ENCODE measurements at places on chromosomes 13 and 19. TPM values are rescaled to one million over a fixed set of nuclear protein-coding genes. Genes with fewer than 3 reads are reported as not detected.

DNA sequence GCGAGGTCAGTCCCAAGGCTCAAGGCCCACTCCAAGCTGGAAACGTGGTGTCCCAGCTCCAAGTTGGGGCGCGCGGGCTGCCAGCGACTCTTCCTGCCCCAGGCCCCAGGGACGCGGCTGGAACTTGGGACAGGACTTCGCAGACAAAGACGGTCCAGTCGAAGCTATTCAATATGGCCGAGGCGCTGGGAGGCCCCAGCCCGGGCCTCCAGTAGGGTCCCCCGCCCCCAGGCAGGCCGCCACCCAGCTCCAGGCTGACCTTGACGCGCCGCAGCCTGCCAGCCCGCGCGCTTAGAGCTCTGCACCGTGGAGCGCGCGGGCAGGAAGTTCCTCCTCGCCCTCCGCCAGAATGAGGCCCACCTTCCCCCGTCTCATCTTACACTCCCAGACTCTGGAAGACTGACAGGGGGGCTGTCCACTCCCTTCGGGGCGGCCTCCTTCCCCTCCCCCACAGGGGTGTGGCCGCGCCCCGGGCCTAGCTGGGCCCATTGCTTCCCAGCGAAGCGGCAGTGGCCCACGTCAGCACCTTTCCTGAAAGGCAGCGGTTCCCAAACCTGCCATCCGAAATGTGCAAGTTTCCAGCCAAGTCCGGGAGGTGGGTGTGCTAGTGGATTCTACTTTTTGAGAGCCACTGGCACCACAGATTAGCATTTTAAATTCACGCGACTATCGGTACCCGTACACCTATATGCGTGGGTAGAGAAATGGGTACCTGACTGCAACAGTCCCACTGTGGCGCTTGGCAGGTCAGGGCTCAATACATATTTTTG lies at the start of gene CCDC8:
Gene CCDC8 (minus strand): TSS at position 303 of the 770 bp plus-strand sequence. CDS start 754 bp downstream, outside the sequence.
- H3K27me3 ChIP-seq: peaks cover 12% of the 10 kb centered on the region
- H3K4me1 ChIP-seq: peaks cover 3% of the 10 kb centered on the region
- 0 out of 2 replicates have a peak, but pooled peaks cover 2% of the 10 kb centered on the region for H3K36me3 ChIP-seq
- peak within 1 kb of the TSS; percentile 13 for H3K27ac ChIP-seq

GRCh38 chr13:55199134-55199533 lies 1941.6 kb upstream of the PRR20A start:
- DNase-seq: no peak
- H3K4me1 ChIP-seq: no peaks in the 10 kb centered on the region
- no peak overlapping the region for H3K27ac ChIP-seq
- H3K36me3 ChIP-seq: peaks cover 10% of the 10 kb centered on the region

FAAP24 gene
- total RNA-seq: 4.2 TPM

UGGT2 gene
- total RNA-seq: 21.9 TPM

- H3K4me1 ChIP-seq: peaks cover 4% of the 10 kb centered on the region
- H3K27ac ChIP-seq: no peak within 1 kb of the TSS
- DNase-seq: no peak
- no peaks in the 10 kb centered on the region for H3K36me3 ChIP-seq
- H3K4me3 ChIP-seq: peak within 1 kb of the TSS; percentile 46
Observed at GRCh38 chr19:29811125-29812079, at the start of gene CCNE1. Gene CCNE1, plus strand, starts transcription at chr19:29811991. Its CDS starts 565 bp downstream, at chr19:29812556.

GRCh38 chr13:96284971-96285370 lies 195.1 kb downstream of the HS6ST3 start:
- H3K36me3 ChIP-seq: no peaks in the 10 kb centered on the region
- H3K4me3 ChIP-seq: no peak overlapping the region
- H3K27me3 ChIP-seq: no peaks in the 10 kb centered on the region
- H3K4me1 ChIP-seq: no peaks in the 10 kb centered on the region
- DNase-seq: no peak

DZIP1 gene
- 24.6 TPM for total RNA-seq

GRCh38 chr19:42794765-42795164 lies 29.3 kb upstream of the PSG8 start:
- no peak overlapping the region for H3K4me3 ChIP-seq
- DNase-seq: no peak
- H3K4me1 ChIP-seq: no peaks in the 10 kb centered on the region
- H3K27ac ChIP-seq: no peak overlapping the region
- H3K36me3 ChIP-seq: no peaks in the 10 kb centered on the region

DNA sequence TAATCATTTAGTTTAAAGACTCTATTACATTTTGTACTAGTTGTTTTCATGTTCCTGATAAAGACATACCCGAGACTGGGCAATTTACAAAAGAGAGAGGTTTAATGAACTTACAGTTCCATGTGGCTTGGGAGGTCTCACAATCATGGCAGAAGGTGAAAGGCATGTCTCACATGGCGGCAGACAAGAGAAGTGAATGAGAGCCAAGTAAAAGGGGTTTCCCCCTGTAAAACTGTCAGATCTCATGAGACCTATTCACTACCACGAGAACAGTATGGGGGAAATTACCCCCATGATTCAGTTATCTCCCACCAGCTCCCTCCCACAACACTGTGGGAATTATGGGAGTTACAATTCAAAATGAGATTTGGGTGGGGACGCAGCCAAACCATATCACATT lies 129.2 kb downstream of the PAN3 start:
- no peaks in the 10 kb centered on the region for H3K4me1 ChIP-seq
- H3K4me3 ChIP-seq: no peak overlapping the region
- no peaks in the 10 kb centered on the region for H3K27me3 ChIP-seq
- H3K27ac ChIP-seq: no peak overlapping the region
- DNase-seq: no peak

- DNase-seq: no peak
- H3K4me1 ChIP-seq: no peaks in the 10 kb centered on the region
- no peaks in the 10 kb centered on the region for H3K36me3 ChIP-seq
- H3K4me3 ChIP-seq: no peak overlapping the region
- H3K27ac ChIP-seq: no peak overlapping the region
Observed at GRCh38 chr13:20669162-20669561, 34.3 kb upstream of the IL17D start.

DNA sequence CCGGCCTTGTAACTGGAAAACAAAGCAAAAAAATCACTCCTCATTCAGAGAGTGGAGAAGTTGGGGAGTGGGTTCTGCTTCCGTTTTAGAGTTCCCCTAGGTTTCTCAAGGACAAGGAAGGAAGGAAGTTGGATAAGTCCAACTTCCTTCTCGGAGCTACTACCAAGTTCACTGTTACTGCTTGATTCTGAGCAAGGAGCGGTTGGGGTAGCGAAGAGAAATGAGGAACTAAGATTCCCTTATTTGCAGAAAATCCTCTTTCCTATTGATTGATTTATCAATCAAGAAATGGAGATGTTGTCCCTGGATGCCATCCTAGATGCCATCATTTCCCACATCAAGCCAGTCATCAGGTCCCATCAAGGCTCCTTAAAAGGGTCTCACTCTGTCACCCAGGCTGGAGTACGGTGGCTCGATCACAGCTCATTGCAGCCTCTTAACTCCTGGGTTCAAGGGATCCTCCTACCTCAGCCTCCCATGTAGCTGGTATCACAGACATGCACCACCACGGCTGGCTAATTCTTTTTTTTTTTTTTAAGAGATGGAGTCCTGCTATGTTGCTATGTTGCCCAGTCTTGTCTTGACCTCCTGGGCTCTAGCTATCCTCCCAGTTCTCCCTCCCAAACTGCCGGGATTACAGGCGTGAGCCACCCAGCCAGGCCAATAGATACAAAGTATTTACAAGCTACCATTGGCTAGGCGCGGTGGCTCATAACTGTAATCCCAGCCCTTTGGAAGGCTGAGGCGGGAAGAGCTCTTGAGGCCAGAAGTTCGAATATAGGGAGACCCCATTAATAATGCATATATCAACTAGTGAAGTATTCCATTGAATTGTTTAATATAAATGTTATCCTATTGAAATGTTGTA lies 809 bp upstream of the B9D2 start:
- no peak for DNase-seq
- 0 out of 2 replicates have a peak, but pooled peaks cover 6% of the 10 kb centered on the region for H3K4me1 ChIP-seq
- peak overlapping the region; percentile 98 for H3K27ac ChIP-seq

PSG5 gene
- total RNA-seq: not detected

- H3K36me3 ChIP-seq: no peaks in the 10 kb centered on the region
- no peaks in the 10 kb centered on the region for H3K27me3 ChIP-seq
- H3K4me1 ChIP-seq: peaks cover 6% of the 10 kb centered on the region
- no peak overlapping the region for H3K4me3 ChIP-seq
Observed at GRCh38 chr19:40422748-40423566, 2.8 kb downstream of the SERTAD1 start.

- H3K4me3 ChIP-seq: no peak overlapping the region
- peak; percentile 92 for DNase-seq
- peaks cover 2% of the 10 kb centered on the region for H3K36me3 ChIP-seq
- peaks cover 3% of the 10 kb centered on the region for H3K4me1 ChIP-seq
Observed at GRCh38 chr19:19185853-19186740, 5.9 kb downstream of the BORCS8 start.

CEACAM8 gene
- total RNA-seq: not detected

GRCh38 chr19:18097217-18097992 lies at the start of gene MAST3:
Gene MAST3, plus strand, starts transcription at chr19:18097778. Its CDS starts 15 bp downstream, at chr19:18097793.
- DNase-seq: no peak
- H3K27me3 ChIP-seq: no peaks in the 10 kb centered on the region
- H3K27ac ChIP-seq: no peak within 1 kb of the TSS

- H3K27ac ChIP-seq: no peak overlapping the region
- H3K4me1 ChIP-seq: no peaks in the 10 kb centered on the region
- no peaks in the 10 kb centered on the region for H3K27me3 ChIP-seq
- no peaks in the 10 kb centered on the region for H3K36me3 ChIP-seq
Observed at GRCh38 chr19:41821003-41821735, 23.3 kb downstream of the LYPD4 start.

- no peaks in the 10 kb centered on the region for H3K4me1 ChIP-seq
- H3K36me3 ChIP-seq: no peaks in the 10 kb centered on the region
- H3K27me3 ChIP-seq: peaks cover 13% of the 10 kb centered on the region
- no peak overlapping the region for H3K27ac ChIP-seq
- DNase-seq: no peak
- H3K4me3 ChIP-seq: no peak overlapping the region
Observed at GRCh38 chr13:28717170-28717569, 1.6 kb downstream of the SLC46A3 start.

FGF22 gene
- total RNA-seq: 1.9 TPM

CPT1C gene
- 98.3 TPM for total RNA-seq

DNA sequence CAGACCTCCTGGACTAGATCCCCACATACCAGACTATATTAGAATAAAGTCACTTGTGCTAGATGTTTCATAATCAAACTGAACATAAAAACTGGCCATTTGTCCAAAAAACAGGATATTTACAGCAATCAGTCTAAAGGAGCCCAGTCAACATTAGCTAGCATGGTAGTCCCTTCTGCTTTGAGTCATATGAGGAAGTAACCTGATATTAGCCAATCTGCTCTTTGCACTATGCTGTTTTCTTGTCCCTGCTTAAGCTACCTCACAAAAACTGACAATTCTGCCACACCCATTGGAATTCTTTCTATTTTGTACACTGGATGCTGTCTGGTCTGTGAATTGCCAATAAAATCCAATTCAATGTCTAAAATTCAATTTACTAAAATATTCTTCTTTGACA lies 1824.2 kb downstream of the OLFM4 start:
- H3K27ac ChIP-seq: no peak overlapping the region
- no peak for DNase-seq
- no peaks in the 10 kb centered on the region for H3K27me3 ChIP-seq
- H3K4me3 ChIP-seq: no peak overlapping the region
- H3K36me3 ChIP-seq: no peaks in the 10 kb centered on the region

FAM83E gene
- total RNA-seq: 6.5 TPM

PGLYRP2 gene
- total RNA-seq: not detected

DNA sequence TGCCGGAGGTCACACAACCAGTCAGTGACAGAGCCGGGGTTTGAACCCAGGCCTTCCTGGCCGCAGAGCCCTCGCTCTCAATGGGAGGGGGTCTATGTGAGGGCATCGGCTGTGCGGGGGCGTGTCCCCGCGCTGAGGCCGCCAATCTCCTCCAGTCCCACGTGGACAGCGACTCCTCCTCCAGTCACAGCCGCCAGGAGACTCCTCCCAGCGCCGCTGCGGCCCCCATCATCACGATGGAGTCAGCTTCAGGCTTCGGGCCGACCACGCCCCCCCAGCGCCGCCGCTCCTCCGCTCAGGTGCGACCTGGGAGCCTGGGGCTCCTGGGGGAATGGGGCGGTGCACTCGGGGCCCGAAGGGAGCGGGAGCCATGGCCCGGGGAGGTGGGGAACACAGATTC lies 6.0 kb downstream of the SPRED3 start:
- H3K27ac ChIP-seq: no peak overlapping the region
- H3K27me3 ChIP-seq: peaks cover 18% of the 10 kb centered on the region
- H3K4me3 ChIP-seq: peak overlapping the region; percentile 29
- peaks cover 3% of the 10 kb centered on the region for H3K36me3 ChIP-seq
- DNase-seq: peak; percentile 95

DNA sequence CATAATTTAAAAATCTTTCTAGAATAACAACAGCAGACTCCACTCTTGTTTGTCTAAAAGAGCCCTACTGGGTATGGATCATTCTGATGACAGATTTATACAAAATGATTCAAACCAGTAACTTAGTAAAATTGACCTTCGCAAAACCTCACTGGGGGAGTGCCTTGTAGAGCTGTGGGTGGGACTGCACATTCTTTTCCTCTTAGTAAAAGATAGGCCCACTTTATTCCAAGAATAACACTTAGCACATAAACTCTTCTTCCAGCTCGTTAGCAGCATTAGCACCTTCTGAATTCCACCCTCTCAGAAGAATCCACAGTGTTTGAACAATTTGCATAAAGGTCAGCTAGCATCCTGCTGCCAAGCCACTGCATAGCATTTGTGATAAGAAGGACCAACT lies 106.8 kb downstream of the STOML3 start:
- no peak overlapping the region for H3K27ac ChIP-seq
- H3K27me3 ChIP-seq: no peaks in the 10 kb centered on the region
- peaks cover 3% of the 10 kb centered on the region for H3K36me3 ChIP-seq
- no peak overlapping the region for H3K4me3 ChIP-seq

- H3K36me3 ChIP-seq: no peaks in the 10 kb centered on the region
- peaks cover 2% of the 10 kb centered on the region for H3K4me1 ChIP-seq
- H3K4me3 ChIP-seq: no peak overlapping the region
- no peak for DNase-seq
Observed at GRCh38 chr13:20197361-20197834, 4.7 kb upstream of the GJB2 start.

DNA sequence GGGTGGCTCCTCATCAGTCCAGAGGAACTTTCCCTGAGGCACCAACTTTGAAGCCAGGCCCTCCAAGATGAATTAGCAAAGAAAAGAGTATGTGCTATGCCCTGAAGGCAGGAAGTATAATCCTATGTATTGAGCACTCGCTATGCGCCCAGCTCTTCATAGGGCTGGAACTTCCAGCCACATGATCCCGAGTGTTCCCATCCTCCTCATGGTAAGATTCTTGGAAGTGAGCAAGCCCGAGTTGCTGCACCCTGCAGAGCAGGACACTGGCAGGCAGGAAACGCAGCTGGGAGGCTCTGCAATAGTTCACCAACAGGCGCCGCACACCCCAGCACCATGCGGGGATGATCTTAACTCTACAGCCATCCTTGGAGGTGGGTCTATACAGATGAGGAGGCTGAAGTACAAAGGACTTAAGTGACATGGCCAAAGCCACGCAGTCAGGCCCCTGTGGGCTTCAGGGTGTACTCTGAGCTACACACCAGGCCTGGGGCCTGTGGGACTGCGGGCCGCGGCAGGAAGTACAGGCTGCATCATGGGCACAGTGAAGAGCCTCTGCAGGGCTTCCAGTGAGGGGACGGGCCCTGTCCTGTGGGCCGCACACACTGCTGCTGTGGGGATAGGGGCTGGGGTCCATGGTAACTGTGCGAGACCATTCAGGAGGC lies 25.1 kb downstream of the C19orf47 start:
- H3K4me3 ChIP-seq: no peak overlapping the region
- no peaks in the 10 kb centered on the region for H3K4me1 ChIP-seq
- DNase-seq: no peak
- H3K27me3 ChIP-seq: no peaks in the 10 kb centered on the region
- no peak overlapping the region for H3K27ac ChIP-seq

TJP3 gene
- 24.6 TPM for total RNA-seq
